NCI-H1694 treated with DMSO at 0.1 percent for 48 hours (cell line): ENCODE measurements at places on chromosomes 16 and 17.

DNA sequence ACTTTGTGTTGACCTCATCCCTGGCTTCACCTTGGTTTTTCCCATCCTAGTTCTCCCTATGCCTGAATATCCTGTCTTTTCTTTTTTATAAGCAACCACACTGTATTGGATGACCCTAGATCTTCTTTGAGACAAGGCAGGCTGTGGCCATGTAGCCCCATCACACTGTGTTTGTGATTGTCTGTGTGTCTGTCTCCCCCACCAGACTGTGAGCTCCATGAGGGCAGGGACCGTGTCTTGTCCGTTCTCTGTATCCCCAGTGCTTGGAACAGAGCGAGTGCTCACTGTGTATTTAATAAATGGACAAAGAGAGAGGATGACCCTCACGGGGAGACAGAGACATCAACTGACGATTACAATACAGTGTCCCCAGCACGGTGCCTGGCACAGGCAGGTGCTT, 7.1 kb downstream of the SLC25A39 start:
- DNase-seq: no peak

DNA sequence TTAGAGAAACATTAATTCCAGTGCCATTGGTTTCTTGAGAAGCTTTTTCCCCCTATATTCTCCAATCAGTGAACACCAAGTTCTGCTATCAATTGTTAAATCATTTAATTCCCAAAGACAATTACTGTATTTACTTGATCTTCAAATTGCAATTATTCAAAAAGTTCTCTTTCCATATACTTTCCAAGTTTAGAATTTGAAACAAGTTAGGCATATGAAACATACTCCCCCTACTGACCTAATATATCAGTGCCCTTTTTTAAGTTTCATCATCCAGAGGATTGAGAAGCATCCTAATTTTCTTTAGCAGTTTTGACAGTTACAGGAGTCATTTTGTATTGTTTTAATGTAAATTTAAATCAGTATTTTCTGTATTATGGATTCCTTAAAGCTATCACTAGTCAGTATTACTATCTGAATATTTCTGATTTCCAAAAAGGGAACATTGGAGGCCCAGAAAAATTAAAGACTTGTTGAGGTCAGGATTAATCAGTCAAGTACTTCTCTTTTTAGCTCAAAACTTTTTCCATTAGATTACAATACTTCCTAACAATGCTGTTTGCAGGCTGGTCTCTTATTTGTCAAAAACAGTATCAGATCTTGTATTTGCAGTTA, 16.3 kb downstream of the MEIOC start:
- DNase-seq: peak; percentile 25

DNA sequence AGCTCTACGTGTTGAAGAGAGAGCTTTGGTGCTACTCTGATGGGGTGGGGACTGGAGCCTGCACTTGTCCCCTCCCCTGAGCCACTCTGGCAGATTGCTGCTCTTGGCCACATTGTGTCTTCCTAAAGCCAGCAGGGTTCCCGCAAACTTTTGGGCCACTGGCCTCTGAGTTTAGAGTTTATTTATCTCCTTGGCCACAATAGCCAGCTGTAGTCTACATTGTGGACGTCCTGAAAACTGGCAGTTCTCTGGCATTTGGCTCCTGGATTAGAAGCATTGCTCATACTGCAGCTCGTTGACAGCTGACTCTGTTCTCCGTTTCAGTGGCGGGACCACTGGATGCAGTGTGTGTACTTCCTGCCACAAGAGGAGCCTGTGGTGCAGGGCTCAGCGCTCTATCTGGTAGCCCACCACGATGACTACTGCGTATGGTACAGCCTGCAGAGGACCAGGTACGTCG, 34.6 kb downstream of the PRMT7 start:
- no peak for DNase-seq

GRCh38 chr16:180681-181564, 664 bp downstream of the HBQ1 start:
- DNase-seq: peak; percentile 22

DNA sequence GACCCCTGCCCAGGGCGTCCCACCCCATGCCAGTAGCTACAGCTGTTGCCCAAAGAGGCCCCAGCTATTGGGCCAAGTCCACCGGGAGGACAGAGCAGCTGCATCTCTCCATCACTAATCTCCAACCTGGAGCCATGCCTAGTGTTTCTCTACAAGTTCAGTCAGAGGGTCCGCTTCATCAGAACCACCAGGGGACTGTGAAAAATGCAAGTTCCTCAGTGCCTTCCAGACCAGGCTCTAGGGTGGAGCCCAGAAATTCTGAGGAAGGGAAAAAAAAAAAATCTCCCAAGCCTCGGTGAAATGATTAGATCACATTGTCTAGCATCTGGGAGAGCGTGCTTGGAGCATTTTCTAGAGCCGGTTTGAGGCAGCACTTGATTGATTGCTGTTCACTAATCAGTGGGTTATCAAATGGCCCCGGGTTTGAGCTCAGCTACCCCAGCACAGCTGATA, 22.4 kb upstream of the HERPUD1 start:
- DNase-seq: no peak

DNA sequence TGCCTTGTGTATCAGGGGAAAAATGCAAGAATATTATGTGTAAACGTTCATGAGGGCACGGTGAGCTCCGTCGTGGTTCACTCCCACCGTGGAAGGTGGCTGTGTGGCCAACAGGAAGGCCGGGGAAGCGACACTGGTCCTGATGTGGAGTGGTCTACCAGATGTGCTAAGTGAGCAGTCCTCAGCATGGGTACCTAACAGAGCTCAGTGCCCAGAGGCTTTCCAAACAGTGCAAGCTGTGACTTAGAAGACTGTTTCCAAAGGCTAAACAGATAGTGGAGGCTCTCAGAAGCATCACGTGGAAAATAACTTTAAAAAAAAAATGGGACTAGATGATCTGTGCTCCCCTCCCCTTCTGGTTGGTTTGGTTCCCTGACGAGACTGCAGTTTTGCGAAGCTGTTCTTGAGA, 199.3 kb upstream of the CHMP6 start:
- DNase-seq: no peak

DNA sequence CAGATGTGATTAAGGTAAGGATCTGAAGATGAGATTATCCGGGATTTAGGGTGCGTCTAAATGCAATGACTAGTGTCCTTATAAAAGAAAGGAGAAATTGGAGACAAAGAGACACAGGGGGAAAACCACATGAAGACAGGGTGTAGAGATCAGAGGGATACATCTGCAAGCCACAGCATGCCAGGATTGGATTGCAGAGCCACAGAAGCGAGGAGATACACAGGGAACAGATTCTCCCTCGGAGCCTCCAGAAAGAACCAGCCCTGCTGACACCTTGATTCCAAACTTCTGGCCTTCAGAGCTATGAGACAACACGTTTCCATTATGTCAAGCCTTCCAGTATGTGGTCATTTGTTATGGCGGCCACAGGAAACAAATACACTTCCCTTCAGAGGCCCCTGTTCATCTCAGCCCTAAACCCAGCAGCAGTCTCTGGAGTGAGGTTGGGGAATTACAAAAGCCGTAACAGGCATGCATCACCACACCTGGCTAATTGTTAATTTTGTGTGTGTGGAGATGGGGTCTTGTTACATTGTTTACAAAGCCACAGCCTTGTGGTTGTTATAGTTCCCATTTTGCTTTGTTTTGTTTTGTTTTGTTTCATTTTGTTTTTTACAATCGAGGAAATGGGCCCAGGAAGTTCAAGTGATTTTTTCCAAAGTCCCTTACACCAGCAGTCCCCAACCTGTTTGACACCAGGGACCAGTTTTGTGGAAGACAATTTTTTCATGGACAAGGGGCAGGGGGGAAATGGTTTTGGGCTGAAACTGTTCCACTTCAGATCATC, 51.6 kb upstream of the LYRM9 start:
- DNase-seq: no peak

DNA sequence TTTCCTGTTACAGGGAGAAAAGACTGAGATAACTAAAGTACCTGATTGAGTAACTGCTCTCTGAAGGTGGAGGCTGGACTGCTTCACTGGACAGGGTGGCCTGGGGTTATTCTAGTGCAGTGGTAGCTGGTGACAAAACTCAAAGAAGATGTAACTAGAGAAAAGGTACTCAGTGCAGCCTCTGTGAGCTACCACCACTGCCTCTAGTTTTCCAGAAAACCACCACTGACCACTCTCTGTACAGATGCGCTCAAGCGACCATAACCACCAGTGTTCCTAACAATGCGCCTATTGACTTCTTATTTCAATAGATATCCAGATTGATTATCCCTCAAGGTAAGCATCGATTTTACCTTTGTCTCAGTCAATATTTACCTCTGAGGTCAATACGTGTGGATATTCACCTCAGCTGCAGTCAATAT, 492.2 kb downstream of the WWOX start:
- DNase-seq: no peak

DNA sequence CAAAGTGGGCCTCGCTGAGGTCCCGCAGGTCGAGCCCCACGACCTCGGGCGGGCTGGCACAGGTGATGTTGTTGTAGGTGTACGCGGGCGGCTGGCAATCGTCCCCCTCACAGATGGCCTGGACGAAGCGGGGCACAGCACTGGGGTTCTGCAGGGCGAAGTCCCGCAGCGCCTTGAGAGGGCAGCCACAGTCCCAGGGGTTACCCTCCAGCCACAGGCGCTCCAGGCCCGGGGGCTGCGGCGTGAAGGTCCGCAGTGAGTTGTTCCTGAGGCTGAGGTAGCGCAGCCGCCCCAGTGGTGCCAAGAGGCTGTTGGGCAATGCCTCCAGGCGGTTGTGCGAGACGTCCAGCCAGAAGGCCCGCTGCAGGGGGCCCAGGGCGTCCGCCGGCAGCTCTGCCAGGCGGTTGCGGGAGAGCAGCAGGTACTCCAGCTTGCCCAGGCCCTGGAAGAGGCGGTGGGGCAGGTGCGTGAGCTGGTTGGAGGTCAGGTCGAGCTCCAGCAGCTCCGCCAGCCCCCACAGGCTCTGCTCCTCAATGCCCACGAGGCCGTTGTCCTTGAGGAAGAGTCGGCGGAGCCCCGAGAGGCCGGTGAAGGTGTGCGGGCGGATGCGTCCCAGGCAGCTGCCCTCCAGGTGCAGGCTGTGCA, 2.8 kb downstream of the IGFALS start:
- no peak for DNase-seq

DNA sequence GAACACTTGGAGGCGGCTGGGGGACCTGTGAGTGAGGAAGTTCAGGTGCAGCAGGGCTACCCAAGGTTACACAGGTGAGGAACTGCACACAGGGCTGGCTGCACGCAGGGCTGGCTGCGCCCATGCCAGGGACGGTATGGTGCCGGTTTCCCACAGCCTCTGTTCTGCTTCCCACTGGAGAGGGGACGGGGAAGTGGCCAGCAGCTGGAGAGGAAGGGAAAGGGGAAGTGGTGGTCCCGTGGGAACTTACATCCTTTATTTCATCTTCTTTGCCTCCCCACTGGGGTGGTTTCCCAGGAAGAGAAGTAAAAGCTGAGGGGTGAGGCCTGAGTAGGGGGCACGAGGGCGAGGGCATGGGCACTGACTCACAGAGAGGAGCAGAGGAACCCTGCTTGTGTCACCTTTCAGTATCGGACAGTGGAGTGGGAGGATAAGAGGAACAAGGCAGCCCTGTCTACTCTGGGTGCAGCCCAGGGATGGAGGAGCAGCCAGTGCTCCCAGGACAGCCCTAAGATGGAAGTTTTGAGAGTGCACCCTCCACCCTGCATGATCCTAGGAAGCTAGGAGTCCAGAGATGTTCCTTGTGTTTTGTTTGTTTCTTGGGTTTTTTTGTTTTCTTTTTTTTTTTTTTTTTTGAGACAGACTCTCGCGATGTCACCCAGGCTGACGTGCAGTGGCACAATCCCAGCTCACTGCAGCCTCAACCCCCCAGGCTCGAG, 25.5 kb upstream of the CDH1 start:
- no peak for DNase-seq

- DNase-seq: no peak
Measured at GRCh38 chr17:31054761-31055160, 40.0 kb upstream of the NF1 start.
